ENCODE measurements at places on chromosomes 3 and 15.

DNA sequence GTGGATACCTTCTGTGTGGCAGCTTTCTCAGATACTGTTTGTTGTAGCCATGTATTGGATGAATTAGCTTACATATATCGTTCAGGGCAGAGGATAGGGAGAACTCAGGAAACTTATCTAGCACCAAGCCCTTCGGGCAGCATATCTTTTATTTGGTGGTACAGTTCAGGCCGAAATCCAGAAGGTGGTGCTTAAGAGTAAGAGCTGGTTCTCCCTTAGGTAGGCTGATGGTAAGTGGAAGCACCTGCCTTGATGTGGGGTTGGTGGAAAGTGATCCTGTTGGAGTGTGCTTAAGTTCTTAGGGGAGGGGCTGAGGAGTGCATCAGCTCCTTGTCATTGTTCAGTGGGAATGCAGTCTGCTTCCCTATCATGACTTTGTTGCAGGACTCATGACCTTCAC lies 187.5 kb downstream of the DOCK3 start:
- peaks cover 6% of the 10 kb centered on the region for H3K27me3 ChIP-seq
- no peaks in the 10 kb centered on the region for H3K4me1 ChIP-seq
- H3K27ac ChIP-seq: no peak overlapping the region
- no peak overlapping the region for H3K4me3 ChIP-seq
- DNase-seq: no peak
- no peaks in the 10 kb centered on the region for H3K36me3 ChIP-seq

DNA sequence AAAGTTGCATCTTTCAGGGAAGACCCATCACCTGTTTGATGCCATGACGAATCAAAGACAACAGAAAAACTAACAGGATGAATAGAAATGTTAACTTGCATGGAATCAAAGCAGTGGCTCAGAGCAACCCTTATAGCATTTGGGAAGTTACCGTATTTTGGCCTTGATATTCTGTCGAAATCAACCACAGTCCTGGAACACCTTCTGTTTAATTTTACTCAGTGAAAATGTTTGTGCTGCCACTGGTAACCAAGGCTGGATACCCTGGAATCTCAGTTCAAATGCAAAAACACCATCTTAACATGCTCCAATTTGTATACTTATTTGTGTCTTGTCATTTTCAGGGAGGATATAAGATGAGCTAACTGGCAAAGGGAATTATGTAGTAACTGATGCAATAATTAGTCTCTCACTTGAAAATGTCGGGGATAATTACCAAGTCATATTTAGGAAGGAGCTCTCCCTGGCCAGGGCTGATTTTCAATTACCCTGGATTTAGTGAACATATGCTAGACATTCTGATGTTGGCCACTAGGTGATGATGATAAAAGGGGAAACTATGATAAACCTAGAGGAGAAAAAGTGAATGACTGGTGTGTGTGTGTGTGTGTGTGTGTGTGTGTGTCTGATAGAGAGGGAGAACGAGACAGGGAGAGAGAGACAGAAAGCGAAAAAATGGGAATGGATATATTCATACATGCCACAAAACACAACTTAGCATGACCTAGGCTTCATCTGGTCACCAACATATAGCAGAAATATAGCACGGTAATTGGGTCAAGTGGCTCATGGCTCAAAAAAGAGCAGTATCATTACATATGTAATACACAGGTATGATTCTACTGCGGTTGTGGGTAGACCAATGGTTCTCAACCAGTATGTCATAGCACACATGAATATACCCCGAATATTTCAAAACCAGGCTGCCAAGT lies 19.0 kb upstream of the PRICKLE2 start:
- no peaks in the 10 kb centered on the region for H3K4me1 ChIP-seq
- H3K27ac ChIP-seq: no peak overlapping the region
- H3K36me3 ChIP-seq: no peaks in the 10 kb centered on the region

GRCh38 chr15:96079041-96079440 lies 251.5 kb upstream of the NR2F2 start:
- no peak overlapping the region for H3K27ac ChIP-seq
- H3K27me3 ChIP-seq: no peaks in the 10 kb centered on the region

GRCh38 chr3:177977381-177978158 lies 558.7 kb upstream of the KCNMB2 start:
- H3K4me1 ChIP-seq: no peaks in the 10 kb centered on the region
- no peaks in the 10 kb centered on the region for H3K27me3 ChIP-seq
- H3K27ac ChIP-seq: no peak overlapping the region

GRCh38 chr15:58605931-58606530 lies 143.5 kb downstream of the ADAM10 start:
- no peak overlapping the region for H3K27ac ChIP-seq
- no peak overlapping the region for H3K4me3 ChIP-seq
- H3K4me1 ChIP-seq: peaks cover 18% of the 10 kb centered on the region
- DNase-seq: no peak

DNA sequence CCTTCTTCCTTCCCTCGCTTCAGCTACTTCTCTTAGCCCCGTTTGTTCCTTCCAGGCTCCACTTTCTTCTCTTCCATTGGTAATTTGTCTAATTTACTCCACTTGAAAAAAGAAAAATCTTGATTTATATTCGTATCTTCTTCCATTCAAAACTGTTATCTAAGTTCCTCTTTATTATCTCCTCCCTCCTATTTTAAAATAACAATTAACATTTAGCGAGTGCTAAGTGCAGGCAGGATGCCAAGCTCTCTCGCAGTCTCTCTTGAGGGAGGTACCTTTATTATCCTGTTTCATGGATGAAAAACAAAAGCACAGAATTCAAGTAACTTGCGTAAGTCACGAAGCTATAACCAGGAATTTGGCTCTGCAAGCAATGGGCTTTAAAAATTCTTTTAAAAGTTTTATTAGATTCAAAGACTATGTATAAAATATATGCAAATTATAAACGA lies 418.9 kb upstream of the NAALADL2 start:
- H3K27me3 ChIP-seq: peaks cover 28% of the 10 kb centered on the region
- H3K27ac ChIP-seq: no peak overlapping the region
- H3K4me1 ChIP-seq: peaks cover 13% of the 10 kb centered on the region
- no peak for DNase-seq
- H3K36me3 ChIP-seq: no peaks in the 10 kb centered on the region
- H3K4me3 ChIP-seq: peak overlapping the region; percentile 58

GRCh38 chr15:43280996-43281395 lies 14.3 kb upstream of the TGM5 start:
- no peaks in the 10 kb centered on the region for H3K36me3 ChIP-seq
- peaks cover 12% of the 10 kb centered on the region for H3K4me1 ChIP-seq
- H3K27ac ChIP-seq: no peak overlapping the region
- DNase-seq: no peak
- H3K27me3 ChIP-seq: peaks cover 6% of the 10 kb centered on the region

DNA sequence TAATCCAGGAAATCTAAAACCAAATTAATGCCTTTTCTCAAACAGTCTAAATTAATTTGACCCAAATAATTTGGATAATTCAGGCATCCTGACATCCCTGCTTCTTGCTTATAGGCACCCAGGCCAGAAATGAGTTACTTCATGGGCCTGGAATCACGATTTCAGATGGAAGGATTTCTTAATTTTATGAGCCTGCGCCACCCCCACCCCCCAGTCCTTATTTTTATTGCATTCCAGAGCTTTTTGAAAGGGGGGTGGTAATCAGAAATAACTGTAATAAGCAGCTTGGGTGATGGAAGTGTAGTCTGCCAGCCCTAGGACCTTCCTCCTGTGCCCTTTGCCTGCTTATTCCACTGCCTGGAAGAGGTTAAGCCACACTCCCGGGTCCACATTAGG lies 1.3 kb downstream of the AP2M1 start:
- H3K27ac ChIP-seq: peak overlapping the region; percentile 75
- H3K36me3 ChIP-seq: peaks cover 37% of the 10 kb centered on the region
- H3K27me3 ChIP-seq: no peaks in the 10 kb centered on the region
- H3K4me3 ChIP-seq: peak overlapping the region; percentile 87

DNA sequence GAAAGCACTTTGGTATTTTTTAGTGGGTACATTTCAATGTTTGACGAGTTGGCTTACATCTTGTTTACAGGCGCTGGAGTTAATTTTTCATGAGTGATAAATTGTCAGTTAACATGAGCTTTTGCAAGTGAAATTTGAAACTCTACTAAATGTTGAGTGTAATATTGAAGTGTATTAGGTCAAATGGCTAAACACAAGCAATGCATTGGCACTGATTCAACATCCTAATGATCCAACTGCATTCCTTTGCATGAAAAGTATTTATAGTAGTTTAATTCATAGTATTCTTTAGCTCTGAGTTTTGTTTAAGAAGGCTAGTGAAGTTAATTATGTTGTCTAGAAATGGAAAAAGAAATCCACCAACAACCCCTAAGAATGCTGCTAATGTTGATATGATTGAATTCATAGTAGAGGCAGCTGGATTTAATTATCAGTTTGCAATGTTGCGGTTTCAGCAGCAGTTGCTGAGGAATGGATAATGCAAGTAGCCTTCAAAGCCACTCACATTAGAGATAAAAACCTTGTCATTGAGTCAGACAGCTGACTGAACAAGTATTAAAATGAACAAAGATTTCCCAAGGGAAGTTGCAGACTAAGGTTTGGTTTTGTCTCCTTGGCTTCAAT lies 245.6 kb upstream of the GOLIM4 start:
- no peaks in the 10 kb centered on the region for H3K36me3 ChIP-seq
- no peaks in the 10 kb centered on the region for H3K4me1 ChIP-seq
- no peak overlapping the region for H3K4me3 ChIP-seq
- H3K27ac ChIP-seq: no peak overlapping the region
- DNase-seq: no peak

DNA sequence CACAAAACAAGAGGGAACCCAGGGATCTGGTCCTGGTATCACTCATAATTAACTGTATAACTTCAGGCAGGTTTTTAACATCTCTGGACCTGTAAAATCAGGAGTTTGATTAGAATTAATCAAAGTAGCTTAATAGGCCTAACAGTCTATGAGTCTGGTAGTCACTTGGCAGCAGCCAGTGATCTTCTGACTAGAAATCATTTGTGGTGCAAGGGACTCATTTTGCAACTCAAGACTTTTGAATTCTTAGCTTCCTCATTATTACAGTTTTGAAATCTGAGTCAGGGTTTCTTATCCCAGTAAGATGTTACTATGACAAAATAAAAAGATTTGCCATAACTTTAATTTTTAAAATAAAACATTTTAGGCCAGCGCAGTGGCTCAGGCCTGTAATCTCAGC lies 70.8 kb downstream of the TMCC1 start:
- H3K4me1 ChIP-seq: peaks cover 15% of the 10 kb centered on the region
- no peaks in the 10 kb centered on the region for H3K36me3 ChIP-seq
- no peak overlapping the region for H3K4me3 ChIP-seq
- no peak for DNase-seq

GRCh38 chr3:31406896-31407295 lies 125.8 kb upstream of the STT3B start:
- H3K4me1 ChIP-seq: peaks cover 11% of the 10 kb centered on the region
- H3K4me3 ChIP-seq: no peak overlapping the region
- DNase-seq: no peak
- no peaks in the 10 kb centered on the region for H3K27me3 ChIP-seq
- no peak overlapping the region for H3K27ac ChIP-seq

GRCh38 chr3:186540835-186541226 lies 3.3 kb downstream of the CRYGS start:
- no peak overlapping the region for H3K27ac ChIP-seq
- no peak overlapping the region for H3K4me3 ChIP-seq
- H3K36me3 ChIP-seq: peaks cover 9% of the 10 kb centered on the region
- no peak for DNase-seq

DNA sequence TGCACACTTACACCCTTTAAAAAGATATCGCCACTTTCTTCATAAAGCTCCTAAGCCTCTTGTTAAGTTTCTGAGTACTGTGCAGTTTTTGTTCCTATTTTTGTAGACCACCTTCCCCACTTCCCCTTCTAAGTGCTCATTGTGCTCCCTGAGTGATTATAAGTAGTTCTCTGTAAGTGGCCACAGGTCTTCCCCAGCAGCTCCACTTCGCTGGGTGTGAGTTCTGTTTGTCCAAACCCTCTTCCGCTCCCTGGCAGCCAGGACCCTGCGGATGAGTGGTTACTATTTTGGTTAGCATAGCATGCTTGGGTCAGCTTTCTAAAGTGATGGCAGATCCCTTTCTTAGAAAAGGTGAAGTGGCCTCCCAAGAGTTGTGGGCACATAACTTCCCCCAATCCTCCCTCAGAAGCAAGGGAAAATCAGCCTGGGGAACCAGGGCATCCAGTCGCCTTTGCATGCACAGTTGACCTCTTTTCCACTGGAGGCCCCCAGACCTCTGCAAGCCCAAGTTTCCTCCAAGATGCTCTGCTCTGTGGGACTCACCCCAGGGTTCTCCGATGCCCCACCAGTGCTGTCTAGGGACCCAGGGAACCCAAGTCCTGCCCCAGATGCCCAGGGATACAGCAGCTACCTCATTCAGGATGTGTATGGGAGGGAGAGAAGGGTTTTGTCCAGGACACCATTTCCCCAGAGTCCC lies 69.6 kb downstream of the ATP10A start:
- no peaks in the 10 kb centered on the region for H3K27me3 ChIP-seq
- peak overlapping the region; percentile 37 for H3K27ac ChIP-seq
- H3K4me3 ChIP-seq: no peak overlapping the region

- peak within 1 kb of the TSS; percentile 68 for H3K4me3 ChIP-seq
- peaks cover 39% of the 10 kb centered on the region for H3K4me1 ChIP-seq
- DNase-seq: peak; percentile 39
Measured at GRCh38 chr3:127628788-127629466, at the start of gene PODXL2. Gene PODXL2 (plus strand): TSS chr3:127629185. CDS start chr3:127629220, 35 bp downstream.

DNA sequence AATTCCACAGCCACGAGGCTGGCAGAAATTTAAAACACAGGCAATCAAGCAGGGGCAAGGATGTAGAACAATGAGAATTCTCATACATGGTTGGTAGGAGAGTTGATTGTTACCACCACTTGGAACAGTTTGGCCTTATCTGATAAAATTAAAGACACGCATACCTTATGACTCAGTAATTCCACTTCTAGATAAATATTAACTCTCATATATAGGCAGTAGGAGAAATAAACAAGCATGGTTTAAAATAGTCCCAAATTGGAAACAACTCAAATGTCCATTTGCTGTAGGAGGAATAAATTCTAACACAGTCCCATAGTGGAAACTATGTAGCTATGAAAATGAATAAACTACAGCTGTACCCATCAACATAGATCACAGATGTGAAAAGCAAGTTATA lies 42.3 kb upstream of the USP3 start:
- H3K27me3 ChIP-seq: peaks cover 5% of the 10 kb centered on the region
- DNase-seq: no peak
- H3K36me3 ChIP-seq: no peaks in the 10 kb centered on the region
- H3K4me3 ChIP-seq: no peak overlapping the region
- H3K27ac ChIP-seq: no peak overlapping the region

DNA sequence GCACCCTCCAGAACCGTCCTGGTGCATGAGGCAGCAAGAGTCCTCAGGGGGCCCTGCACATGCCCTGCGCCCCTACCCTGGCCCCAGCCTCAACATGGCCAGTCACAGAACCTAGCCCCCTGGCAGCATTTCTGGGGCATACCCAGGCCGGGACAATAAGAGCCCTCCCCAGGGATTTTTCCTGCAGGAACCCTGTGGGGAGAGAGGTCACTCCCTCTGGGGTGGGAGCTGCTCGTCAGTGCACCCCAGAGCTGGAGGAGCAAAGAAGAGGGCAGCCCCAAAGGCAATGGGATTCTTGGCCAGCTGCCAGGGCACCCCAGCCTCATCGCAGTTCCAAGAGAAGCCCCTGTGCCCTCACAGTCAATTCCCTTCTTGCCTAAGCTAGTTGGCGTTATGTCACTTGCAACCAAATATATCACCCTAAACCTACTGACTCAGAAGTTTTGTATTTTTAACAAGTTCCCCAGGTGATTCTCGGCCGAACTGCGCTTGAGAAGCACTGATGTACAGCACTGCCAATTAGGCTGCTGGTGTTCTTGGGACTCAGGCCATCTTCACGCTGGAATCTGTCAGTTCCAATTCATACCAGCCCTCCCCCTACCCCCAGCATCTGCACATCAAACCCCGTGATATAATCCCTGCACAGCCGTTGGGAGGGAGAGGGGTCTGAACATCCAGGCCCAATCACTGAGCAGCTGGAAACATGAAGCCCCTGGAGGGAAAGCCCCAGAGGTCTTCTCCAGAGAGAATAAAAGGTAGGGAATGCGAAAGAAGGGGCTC lies 87.5 kb upstream of the PRR20G start:
- DNase-seq: no peak
- no peak overlapping the region for H3K4me3 ChIP-seq
